Ovary (tissue), 10 donors: ENCODE measurements at places on chromosomes 12 and 14. TPM values are rescaled to one million over a fixed set of nuclear protein-coding genes. Genes with fewer than 3 reads are reported as not detected.

- H3K36me3 ChIP-seq = no peaks in the 10 kb centered on the region
- H3K4me1 ChIP-seq = no peaks in the 10 kb centered on the region
- no peak overlapping the region for H3K4me3 ChIP-seq
- DNase-seq = no peak
- H3K27me3 ChIP-seq = no peaks in the 10 kb centered on the region
Measured at GRCh38 chr12:97404093-97404492, 58.5 kb upstream of the RMST start.

Gene BATF
- total RNA-seq = 0.59 TPM

DNA sequence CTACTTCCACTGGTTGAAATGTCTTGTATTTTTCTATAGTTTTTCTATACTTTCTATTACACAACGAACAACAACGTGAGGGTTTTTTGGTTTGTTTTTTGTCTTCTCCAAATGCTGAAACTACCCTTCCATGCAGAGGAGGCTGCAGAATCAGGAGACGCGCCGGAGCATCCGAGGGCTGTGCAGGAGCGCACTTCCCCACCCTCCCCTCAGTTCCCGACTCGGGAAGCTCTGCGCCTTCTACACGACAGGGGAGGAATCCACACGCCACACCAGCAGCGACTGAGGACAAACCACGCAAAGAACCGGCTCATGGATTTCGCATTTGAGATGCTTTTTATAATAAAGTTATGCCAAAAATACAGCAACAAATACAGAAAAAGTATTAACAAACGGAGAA, 30.9 kb downstream of the SLC15A4 start:
- H3K27me3 ChIP-seq = no peaks in the 10 kb centered on the region
- no peaks in the 10 kb centered on the region for H3K4me1 ChIP-seq
- no peak overlapping the region for H3K27ac ChIP-seq
- no peak for DNase-seq

GRCh38 chr12:71162832-71163763, 5.3 kb upstream of the TSPAN8 start:
- H3K27ac ChIP-seq = no peak overlapping the region
- H3K27me3 ChIP-seq = no peaks in the 10 kb centered on the region
- no peak for DNase-seq
- no peaks in the 10 kb centered on the region for H3K36me3 ChIP-seq
- no peak overlapping the region for H3K4me3 ChIP-seq
- H3K4me1 ChIP-seq = peaks cover 2% of the 10 kb centered on the region

DNA sequence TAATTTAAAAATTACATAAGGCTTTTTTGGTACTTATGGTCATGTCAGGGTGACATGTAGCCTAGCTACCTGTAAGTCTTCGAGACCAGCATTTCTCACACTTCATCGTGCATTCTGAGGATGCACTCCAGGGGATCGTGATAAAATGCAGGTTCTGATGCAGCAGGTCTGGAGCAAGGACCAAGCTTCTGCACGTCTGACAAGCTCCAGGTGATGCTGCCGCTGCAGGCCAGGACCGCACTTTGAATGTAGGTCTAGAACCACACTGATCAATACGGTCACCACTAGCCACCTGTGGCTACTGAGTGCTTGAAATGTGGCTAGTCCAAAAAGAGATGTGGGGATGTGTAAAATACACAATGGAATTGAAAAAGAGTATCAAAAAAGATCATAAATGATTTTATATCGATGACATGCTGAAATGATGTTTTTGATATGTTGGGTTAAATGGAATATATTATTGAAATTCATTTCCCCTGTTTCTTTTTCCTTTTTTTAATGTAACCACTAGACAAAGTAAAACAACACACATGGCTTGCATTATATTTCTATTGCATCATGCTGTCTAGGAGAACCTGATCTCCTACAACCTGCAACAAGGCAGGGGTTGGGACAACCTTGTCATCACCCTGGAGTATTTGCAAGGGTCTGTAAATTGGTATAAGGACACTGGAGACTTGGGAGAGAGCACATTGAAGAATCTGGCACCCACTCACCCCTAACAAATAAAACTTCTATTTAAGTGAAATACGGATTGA, 142.4 kb downstream of the DPF3 start:
- no peak for DNase-seq
- no peak overlapping the region for H3K4me3 ChIP-seq
- H3K36me3 ChIP-seq = no peaks in the 10 kb centered on the region
- H3K27ac ChIP-seq = no peak overlapping the region
- no peaks in the 10 kb centered on the region for H3K4me1 ChIP-seq
- H3K27me3 ChIP-seq = no peaks in the 10 kb centered on the region

GRCh38 chr14:24264298-24264697, 1.3 kb upstream of the TGM1 start:
- H3K27me3 ChIP-seq = no peaks in the 10 kb centered on the region
- no peaks in the 10 kb centered on the region for H3K4me1 ChIP-seq
- no peak for DNase-seq
- H3K27ac ChIP-seq = no peak overlapping the region
- no peak overlapping the region for H3K4me3 ChIP-seq
- no peaks in the 10 kb centered on the region for H3K36me3 ChIP-seq

GRCh38 chr12:101826766-101827368, 3.9 kb downstream of the GNPTAB start:
- no peak overlapping the region for H3K27ac ChIP-seq
- DNase-seq = no peak
- peaks cover 2% of the 10 kb centered on the region for H3K4me1 ChIP-seq
- no peaks in the 10 kb centered on the region for H3K27me3 ChIP-seq

Gene AICDA
- total RNA-seq = not detected

GRCh38 chr14:89826596-89826995, 127.9 kb downstream of the EFCAB11 start:
- no peak for DNase-seq
- H3K27ac ChIP-seq = no peak overlapping the region
- no peak overlapping the region for H3K4me3 ChIP-seq
- H3K27me3 ChIP-seq = no peaks in the 10 kb centered on the region
- H3K36me3 ChIP-seq = no peaks in the 10 kb centered on the region

DNA sequence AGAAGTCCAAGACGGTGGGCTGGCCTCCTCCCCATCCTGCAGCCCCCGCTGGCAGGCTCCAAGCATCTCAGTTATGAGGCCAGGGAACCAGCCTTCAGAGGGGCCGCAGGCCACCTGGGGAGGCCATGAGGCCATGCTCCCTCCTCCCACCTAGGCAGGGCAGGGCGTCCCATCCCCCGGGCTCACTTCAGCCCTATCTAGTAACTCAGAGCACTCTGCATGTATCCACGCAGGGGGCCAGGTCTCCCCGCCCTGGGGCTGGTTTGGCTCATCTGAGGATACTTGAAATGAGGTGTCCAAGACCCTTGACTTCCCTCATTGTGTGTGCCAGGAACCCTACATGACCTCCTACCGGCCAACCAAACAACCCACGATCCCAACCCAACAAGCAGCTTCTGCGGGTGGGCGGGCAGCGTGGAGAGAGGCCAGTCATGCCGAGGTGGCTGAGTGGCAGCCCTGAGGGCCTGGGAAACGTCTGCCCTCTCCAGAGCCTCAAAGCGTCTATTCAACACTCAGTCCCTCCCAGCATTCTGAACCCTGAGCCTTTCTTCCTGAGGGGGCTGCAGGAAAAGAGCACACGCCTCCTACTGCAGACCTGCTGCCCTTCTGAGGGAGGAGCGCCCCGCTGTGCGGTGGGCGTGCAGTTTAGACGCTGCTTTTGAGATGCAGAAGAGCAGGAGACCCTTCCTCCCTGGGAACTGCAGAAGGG, 16.8 kb downstream of the ISCA2 start:
- no peak overlapping the region for H3K4me3 ChIP-seq
- H3K27ac ChIP-seq = no peak overlapping the region
- H3K27me3 ChIP-seq = no peaks in the 10 kb centered on the region
- H3K4me1 ChIP-seq = peaks cover 2% of the 10 kb centered on the region

Gene NYNRIN
- 69.3 TPM for total RNA-seq

GRCh38 chr14:76546426-76547221, 170.7 kb downstream of the ESRRB start:
- no peaks in the 10 kb centered on the region for H3K4me1 ChIP-seq

DNA sequence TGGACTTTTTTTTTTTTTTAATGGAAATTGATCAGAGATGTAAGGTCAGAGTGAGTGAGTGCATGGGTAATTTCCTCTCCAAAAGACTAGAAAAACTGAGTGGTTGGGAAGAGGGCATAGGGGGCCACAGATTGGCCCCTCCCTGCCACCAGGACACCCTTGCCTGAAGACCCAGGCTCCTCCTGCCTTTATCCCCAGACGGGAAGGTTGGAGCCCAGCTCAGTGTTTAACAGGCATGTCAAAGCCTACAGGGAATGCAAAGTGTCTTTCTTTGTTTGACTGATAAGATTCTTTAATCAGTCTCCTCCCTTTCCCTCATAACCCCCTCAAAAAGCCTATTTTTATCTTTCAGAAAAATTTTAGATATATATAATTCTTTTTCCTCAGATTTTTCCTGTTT, 50.3 kb downstream of the IRAK3 start:
- H3K4me1 ChIP-seq = no peaks in the 10 kb centered on the region
- H3K4me3 ChIP-seq = no peak overlapping the region
- H3K36me3 ChIP-seq = no peaks in the 10 kb centered on the region

Gene C1S
- total RNA-seq = 1,201 TPM

GRCh38 chr14:89303456-89304435, 113.3 kb downstream of the FOXN3 start:
- peak; percentile 76 for DNase-seq
- H3K27me3 ChIP-seq = no peaks in the 10 kb centered on the region
- H3K4me3 ChIP-seq = peak overlapping the region; percentile 10

DNA sequence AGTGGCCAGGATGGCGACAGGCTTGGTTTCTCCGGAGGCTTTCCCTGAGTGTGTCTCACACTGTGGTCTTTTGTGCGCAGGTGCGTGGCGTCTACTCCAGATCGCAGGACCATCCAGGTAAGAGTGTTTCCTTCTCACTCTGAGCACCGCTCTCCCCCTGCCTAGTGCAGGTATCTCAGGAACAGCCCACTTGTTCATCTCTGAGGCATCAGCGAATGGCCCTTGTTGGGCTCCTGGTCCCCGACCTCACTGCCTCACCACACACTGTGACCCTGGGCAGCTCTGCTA, 781 bp downstream of the ADGRD1 start:
- no peak overlapping the region for H3K27ac ChIP-seq
- H3K4me1 ChIP-seq = peaks cover 7% of the 10 kb centered on the region
- H3K4me3 ChIP-seq = peak overlapping the region; percentile 53
- H3K27me3 ChIP-seq = no peaks in the 10 kb centered on the region

Gene ACSS3
- 29.9 TPM for total RNA-seq

GRCh38 chr12:94676031-94676641, 25.8 kb upstream of the TMCC3 start:
- H3K27me3 ChIP-seq = no peaks in the 10 kb centered on the region
- no peaks in the 10 kb centered on the region for H3K36me3 ChIP-seq
- DNase-seq = peak; percentile 30
- no peak overlapping the region for H3K27ac ChIP-seq
- peaks cover 8% of the 10 kb centered on the region for H3K4me1 ChIP-seq

Gene FAM186B
- total RNA-seq = 1.5 TPM

Gene KCNJ8
- total RNA-seq = 32.5 TPM

Gene TAS2R13
- total RNA-seq = 3.5 TPM

DNA sequence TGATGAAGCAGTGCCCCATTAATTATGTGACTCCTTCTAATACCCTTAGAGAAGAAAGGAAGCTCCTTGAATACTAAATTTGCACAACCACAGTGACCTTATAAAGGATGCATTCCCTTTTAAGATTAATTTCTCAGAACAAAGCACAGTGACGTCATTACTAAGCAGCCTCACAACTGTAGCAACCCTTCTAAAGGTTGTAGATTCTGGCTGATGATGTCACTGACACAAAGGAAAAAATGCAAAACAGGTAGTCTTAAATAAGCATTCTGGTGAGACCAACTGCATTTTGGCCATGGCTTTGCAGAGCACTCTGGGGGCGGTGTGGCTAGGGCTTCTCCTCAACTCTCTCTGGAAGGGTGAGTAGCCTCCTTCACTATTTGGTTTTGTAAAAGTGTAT, 38.4 kb upstream of the OR4E1 start:
- DNase-seq = no peak
- no peaks in the 10 kb centered on the region for H3K27me3 ChIP-seq
- H3K36me3 ChIP-seq = no peaks in the 10 kb centered on the region
- no peak overlapping the region for H3K27ac ChIP-seq
- H3K4me3 ChIP-seq = no peak overlapping the region

Gene SALL2
- total RNA-seq = 21.2 TPM

- no peaks in the 10 kb centered on the region for H3K4me1 ChIP-seq
- DNase-seq = no peak
- no peaks in the 10 kb centered on the region for H3K36me3 ChIP-seq
- no peak overlapping the region for H3K4me3 ChIP-seq
Measured at GRCh38 chr12:115849262-115849943, 428.1 kb downstream of the MED13L start.
